Right ventricle myocardium inferior (tissue), 1 donor: ENCODE measurements at places on chromosomes 5 and 9. TPM values are rescaled to one million over a fixed set of nuclear protein-coding genes. Genes with fewer than 3 reads are reported as not detected.

REXO4 gene
- 18.7 TPM for total RNA-seq

CENPH gene
- total RNA-seq = 3.6 TPM

GRCh38 chr5:123035918-123036390 lies 571 bp downstream of the PPIC start:
- peak; percentile 68 for DNase-seq

DNA sequence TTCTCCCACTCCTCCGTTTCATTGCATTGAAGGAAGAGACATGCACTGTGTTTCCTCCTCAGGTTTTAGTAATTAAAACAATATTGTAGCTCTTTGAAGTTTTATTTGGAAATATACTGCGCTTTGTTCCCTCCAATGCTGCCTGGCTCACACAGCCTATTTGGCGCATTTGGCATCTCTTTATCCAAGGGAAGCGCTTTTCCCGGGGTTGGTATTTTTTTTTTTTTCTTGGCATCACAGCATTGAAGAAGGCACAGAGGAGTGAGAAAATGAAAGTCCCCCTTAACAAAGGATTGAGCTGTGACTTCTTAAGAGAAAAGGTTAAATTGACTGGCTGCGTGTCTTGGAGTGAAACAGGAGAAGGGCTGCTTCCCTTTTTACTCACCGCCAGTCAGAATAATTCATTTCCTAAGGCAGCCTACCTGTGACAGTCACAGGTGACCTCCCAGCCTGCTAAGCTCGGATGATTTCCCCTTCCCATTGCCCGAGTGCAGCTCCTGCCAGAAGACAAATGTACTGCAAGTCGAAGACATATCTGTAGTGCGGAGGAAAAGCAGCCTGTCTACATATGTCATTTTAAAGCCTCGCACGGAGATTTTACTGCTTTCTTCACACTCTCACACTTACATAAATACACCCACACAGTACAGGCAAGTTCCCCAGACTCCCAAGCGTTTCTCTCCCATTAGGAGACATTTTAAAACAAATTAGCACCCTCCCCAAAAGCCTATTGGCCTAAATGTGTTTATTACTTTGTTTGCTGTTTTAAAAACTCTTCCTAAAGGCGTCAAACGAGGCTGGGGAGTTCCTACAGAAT lies 665.5 kb upstream of the ZNF608 start:
- no peak for DNase-seq
